ENCODE measurements at places on chromosomes 3 and 15.

GRCh38 chr3:107124885-107125284 lies 252.4 kb upstream of the CCDC54 start:
- peak; percentile 38 for DNase-seq

- DNase-seq = no peak
Observed at GRCh38 chr15:62782071-62782841, 260.3 kb upstream of the TPM1 start.

- DNase-seq = no peak
Observed at GRCh38 chr3:179425075-179425474, 26.2 kb downstream of the GNB4 start.

GRCh38 chr3:182364323-182364722 lies 429.0 kb upstream of the ATP11B start:
- DNase-seq = no peak

- no peak for DNase-seq
Observed at GRCh38 chr3:44992555-44993470, 16.8 kb downstream of the EXOSC7 start.

- no peak for DNase-seq
Observed at GRCh38 chr3:194326968-194327217, 24.2 kb downstream of the CPN2 start.

GRCh38 chr15:68450192-68450591 lies 18.2 kb upstream of the ITGA11 start:
- no peak for DNase-seq

GRCh38 chr3:12235691-12236090 lies 53.2 kb upstream of the PPARG start:
- no peak for DNase-seq

DNA sequence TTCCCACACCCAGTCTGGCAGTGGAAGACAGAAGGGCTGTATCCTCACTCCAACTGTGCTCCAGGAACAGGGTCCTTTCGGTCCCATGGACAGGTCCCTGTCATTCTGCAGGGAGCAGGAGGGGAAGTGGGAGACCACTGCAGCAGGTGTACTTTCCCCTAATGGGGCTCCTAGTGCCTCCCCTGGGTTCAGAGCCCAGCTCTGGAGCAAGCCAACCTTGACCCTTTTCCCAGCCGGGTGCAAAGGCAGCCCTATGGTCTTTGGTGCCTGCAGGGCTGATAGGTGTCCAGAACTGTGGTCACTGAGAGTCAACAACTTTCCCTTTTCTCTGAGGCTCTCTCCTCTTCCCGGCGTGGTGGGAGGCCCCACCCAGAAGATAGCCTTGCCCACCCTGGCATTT lies 26.8 kb downstream of the MAGEF1 start:
- DNase-seq = no peak

DNA sequence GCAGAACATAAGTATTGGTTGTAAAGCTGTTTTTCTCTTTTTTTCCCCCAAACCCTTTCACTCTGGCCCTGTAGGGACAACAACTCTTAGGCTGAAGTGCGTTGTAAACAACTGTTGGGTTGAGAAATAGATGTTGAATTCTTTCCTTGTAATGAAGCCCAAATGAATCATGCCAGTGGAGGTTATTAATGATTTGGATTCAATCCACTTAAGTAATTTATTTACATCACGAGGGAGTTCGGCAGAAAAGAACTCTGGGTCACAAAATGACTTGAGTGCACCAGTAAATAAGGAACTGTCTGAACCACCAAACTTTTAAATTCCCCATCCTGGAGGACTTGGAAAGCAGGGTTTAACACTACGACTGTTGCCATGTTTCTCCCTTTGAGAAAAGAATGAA lies 218.9 kb downstream of the PDZRN3 start:
- DNase-seq = no peak

GRCh38 chr15:52082197-52083036 lies 30.2 kb downstream of the BCL2L10 start:
- DNase-seq = no peak

DNA sequence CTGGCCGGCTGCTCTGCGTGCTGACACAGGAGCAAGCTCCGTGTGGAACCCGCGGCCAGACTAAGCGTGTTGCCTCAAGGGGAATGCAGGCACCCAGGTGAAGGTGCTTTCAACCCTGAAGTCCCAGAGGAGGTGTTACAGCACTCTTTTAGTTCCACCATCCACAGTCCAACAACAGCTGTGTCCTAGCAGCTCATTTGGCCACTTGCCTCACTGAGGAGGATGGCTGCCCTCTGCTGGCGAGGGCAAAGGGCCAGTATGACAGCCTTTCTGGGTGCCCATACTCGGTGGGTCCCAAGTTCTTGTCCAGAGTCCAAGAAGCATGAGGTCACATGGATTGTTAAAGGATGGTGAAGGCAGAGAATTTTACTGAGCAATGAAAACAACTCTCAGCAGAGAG lies 87.8 kb downstream of the C3orf85 start:
- DNase-seq = no peak

DNA sequence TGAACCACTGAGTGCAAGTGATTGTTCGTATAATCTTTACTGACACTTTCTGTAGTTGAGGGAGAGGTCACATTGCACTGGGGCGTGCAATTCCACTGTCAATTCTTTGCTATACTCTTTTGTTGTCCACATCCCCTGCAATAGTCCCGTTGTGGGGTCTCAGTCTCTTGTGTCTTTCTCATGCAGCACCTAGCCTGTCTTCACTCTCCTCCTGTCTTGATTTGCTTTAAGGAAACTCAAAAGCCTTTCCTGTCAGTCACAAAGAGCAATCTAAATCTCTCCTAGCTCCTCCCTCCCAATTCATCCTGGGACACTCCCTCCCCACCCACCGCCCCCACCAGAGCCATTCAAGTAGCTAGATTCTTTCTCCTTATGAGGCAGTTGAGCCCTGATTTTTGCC lies 13.2 kb upstream of the TMEM158 start:
- no peak for DNase-seq

GRCh38 chr3:38210141-38210757 lies 44.9 kb downstream of the OXSR1 start:
- DNase-seq = no peak

- DNase-seq = no peak
Observed at GRCh38 chr15:40282869-40283614, at the start of gene ANKRD63. ANKRD63 (minus strand) TSS chr15:40283064; CDS start chr15:40282586, 478 bp downstream.

DNA sequence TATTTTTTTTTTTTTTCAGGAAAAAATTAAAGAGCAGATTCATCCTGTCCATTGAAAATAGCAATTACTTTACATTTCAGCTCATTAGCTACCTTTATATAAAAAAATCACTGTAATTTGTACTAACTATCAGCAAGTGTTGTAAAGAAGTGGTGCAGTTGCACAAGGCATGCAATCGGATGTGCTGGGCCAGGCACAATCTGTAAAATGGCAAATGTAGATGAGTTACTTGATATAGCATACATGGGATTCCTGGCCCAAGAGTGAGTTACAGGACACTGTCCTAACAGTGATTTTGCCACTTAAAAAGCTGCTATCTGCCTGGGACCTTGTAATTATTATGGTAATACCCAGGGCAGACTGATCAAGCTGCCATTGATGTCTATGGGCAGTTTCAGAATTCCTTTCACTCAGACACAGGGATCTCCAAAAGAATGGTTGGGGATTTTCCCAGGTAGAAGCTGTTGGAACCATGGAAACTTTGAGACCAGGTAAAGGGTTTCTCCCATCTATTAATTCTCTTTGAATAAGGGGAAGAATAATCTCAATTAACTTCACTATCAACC lies 182.2 kb upstream of the ICE2 start:
- DNase-seq = no peak

- no peak for DNase-seq
Observed at GRCh38 chr15:92505611-92506010, 111.9 kb downstream of the ST8SIA2 start.

DNA sequence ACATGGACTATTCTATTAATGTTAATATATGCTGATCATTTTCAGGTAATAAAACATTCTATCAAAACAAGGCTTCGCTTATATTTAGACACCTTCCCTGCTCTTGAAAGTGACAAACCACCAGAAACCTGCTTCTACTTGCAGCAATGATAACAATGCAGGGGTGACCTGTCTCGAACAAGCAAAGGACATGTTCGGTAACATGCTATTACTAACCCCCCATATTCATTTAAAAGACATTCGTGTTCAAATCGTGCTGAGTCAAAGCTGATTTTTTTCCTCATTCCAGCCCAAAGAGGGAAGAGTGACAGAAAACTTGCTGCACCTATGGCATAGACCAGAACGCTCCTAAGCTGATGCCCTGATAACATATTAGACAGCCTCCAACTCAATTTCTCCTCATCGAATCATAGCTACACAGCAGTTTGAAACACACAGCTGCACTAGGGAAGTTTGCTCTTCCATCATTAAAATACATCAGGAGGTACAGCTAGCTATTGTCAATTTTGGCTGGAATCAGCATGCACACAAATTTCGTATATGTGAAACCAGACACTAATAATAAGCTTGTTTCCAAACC lies 341.5 kb downstream of the FOXP1 start:
- DNase-seq = no peak

- no peak for DNase-seq
Observed at GRCh38 chr3:171995486-171995885, 43.9 kb upstream of the FNDC3B start.

DNA sequence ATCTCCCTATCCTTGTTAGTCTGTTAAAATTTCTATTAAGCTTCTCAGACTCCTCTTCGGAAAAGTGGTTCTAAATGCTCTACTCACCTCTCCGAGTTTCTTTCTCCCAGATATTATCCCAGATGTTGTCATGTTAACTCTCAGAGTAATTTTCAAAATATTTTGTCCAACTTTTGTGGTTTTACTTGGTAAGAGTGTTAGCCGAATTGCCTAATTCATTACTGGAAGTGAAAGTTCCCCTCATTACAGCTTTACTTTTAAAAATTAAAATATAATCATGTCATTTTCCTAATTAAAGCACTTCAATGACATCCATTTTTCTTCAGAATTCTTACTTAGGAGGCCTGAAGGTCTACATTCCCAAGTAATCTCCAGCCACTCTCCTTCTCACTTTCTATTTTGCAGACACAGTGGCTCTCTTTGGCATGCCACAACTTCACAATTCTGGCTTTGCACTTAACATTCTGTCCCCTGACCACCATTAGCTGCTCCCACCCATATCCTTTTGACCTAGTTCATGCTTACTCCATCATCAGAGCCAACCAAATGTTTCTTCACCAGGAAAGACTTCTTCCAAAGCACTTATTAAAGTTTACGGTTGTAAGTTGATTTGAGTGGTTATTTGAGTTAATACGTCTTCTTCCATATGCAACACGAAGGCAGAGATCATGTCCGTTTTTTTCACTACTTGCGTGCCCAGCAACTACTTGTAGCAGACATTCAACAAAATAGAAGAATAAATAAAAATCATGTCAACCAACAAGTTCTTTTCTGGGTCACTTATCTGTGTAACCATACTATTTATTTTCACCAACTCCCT lies 10.2 kb upstream of the TIPARP start:
- DNase-seq = no peak

All from HS-5 (cell line).